ENCODE measurements at places on chromosomes 2 and 18.

GRCh38 chr18:79318142-79318673 is 77.5 kb upstream of the NFATC1 start:
- DNase-seq: no peak

GRCh38 chr2:187875261-187876141 is 321.3 kb upstream of the TFPI start:
- DNase-seq: no peak

DNA sequence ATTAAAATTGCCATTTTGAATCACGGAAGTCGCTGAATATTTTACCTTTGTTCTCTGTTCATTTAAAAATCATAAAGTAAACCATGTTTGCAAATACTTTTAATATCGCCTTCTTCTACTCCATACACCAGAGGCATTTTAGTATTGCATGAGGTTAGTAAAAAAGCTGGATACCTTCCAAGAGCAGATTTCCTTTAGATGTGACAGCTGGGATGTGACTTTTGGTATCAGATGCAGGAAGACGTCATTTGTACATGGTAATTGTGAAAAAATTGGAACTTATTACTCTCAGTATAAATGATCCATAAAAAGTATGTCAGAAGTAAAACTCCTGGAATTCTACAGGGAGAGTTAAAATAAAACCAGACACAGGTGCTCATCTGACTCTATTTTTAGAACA is 89.5 kb downstream of the SLC4A10 start:
- DNase-seq: no peak

- peak; percentile 69 for DNase-seq
Measured at GRCh38 chr18:67428805-67429204, 87.7 kb downstream of the DSEL start.

GRCh38 chr2:210197720-210198119 is 26.5 kb upstream of the KANSL1L start:
- no peak for DNase-seq

DNA sequence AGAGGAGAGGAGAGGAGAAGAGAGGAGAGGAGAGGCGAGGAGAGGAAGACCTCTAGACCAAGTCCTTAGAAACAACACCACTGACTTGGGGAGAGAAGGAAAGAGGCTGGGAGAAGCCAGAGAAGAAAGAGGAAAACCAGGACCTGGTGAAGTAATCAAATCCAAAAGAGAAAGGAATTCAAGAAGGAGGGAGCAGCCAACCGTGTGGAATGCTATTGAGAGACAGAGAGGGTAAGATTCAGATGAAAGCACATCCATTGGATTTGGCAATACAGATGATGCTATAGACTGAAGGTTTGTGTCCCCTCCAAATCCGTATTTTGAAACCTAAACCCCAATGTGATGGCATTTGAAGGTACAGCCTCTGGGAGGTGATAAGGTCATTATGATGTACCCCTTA is 50.7 kb downstream of the GALNT14 start:
- DNase-seq: no peak

- DNase-seq: no peak
Measured at GRCh38 chr2:207135340-207135739, 30.4 kb downstream of the KLF7 start.

DNA sequence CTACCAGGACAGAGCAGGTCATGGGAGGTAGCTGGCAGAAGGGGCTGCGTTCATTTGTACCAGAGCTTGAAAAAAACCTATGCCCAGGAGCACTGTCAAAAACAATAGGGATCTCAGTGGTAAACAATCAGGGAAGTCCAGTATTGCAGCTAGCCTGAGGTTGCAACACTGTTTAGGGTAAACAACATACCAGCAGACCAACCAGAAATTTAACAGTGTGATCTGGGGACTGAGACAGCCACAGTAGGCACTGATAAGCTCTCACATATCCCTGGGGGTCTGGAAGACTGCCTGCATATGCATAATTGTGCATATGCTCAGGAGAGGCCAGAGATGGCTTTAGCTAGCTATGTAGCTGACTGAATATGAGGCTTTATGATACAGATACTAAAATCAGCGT is 12.0 kb upstream of the ZCCHC2 start:
- DNase-seq: no peak

- DNase-seq: no peak
Measured at GRCh38 chr2:89842180-89842908, 1150.9 kb downstream of the RPIA start.

DNA sequence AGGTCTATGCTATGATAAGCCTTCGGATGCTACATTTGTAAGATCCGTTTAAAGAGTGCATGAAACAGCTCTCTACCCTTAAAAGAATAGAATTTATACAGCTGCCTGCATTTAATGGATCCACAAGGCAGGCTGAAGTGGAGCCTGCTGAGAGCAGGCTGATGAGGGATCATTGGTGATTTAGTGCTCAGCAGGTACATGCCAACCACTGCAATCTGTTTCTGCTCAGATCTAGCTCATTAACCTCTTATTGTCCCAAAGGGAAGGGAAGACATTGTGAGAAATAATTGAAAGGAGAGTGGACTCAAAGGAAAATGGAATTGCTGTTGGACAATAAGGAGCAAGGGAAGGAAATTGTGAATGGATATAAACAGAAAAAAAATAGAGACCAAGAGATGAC is 822.6 kb downstream of the TRIB2 start:
- no peak for DNase-seq

- no peak for DNase-seq
Measured at GRCh38 chr2:25790074-25790790, 88.1 kb downstream of the ASXL2 start.

GRCh38 chr2:205217004-205217403 is 465.3 kb upstream of the NRP2 start:
- DNase-seq: no peak

GRCh38 chr18:59228351-59228750 is 8.4 kb downstream of the GRP start:
- DNase-seq: peak; percentile 35

DNA sequence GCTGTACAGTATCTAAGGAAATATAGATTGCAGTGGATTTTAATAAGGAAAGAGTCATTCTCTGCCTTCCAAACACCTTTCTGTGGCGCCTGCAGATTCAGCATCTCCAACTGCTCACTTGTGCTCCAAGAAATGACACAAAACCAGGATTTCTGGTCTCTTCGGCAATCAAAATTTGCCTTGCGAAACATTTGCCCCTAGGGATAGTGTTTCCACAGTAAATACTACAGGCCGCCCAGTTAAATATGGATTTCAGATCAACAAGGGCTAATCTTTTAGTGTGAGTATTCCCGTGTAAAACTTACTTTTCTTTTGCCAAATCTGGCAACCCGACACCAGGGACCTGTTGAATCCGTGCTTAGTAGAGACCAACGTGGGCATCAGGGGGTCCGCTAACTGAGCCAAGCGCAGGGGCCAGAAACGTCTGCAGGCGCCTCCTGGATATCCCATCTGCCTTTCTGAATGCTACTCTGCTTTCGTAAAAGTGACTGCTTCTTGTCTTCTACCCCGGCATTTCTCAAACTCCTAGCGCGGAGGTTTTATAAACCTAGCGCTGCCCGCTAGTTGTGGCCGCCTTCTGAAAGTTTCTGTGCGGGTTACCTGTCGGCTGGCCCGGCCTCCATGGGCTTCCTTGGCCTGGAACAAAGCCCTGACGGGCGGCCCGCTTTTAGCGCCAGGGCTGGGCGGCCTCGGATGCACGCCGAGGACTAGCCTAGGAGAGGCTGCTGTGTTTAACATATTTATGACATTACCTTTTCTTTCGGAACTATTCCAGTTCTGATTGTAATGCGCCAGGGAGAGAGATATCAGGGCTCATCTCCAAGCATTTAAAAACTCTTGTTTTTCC is 2.5 kb downstream of the CYP1B1 start:
- no peak for DNase-seq

DNA sequence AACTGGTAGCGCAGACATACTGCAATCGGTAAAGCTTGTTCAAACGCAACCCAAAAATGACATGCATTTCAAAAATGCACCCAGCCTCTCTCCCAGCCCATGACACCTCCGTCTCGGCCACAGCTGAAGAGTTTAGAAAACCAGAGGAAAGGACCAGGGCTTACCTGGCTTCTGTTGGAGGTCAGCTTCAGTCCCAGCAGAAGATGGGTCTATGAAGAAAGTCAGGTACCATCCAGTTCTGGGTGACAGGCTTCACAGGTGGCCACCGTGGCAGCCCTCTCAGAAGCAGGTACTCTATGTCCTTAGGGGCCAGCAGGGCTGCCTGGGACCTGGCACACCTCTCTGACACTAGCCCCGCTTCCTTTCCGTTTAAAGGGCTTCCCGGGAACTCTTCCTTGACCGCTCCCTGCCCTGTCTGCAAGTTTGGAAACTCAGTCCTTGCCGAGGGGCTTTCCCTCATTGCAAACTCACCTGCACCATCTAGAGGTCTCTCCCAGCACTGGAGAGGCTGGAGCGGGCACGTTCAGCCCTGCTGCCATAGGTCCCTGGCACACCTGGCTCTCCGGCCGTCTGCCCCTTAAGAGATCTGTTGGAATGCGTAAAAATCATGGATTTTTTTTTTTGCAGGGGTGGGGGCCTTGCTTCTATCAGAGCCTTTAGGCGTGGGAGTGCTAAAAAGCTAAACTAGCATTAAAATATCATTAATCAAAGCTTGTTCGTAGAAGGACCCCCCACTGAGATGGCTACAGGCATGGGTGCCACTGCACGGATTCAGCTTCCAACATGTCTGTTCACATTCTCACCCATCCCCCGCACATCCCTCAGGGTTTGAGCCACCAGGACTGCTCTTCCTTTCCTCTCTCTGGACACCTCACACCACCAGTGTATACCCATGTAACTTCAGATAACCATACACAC is at the start of gene EDAR:
TSS of gene EDAR (minus strand) at position 425 of the 918 bp plus-strand sequence. CDS start 58,206 bp downstream, outside the sequence.
- no peak for DNase-seq

DNA sequence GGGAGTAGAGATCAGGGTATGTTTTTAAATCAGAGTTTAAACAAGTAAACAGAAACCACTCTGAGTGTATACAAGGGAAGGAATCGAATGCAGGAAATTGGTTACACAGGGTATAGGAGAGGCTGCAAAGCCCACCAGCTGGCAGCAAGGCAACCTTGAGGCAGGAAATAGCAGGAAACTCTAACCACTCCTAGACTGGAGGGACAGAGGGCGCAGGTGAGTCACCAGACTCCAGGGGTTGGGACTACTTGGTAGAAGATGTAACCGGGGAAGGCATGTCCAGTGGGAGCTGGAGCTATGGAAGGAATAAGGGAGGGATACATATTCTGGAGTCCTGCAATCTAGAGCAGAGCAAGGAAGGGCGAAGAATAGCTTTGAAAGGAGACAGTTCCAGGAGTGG is 152.3 kb downstream of the MEIS1 start:
- no peak for DNase-seq

DNA sequence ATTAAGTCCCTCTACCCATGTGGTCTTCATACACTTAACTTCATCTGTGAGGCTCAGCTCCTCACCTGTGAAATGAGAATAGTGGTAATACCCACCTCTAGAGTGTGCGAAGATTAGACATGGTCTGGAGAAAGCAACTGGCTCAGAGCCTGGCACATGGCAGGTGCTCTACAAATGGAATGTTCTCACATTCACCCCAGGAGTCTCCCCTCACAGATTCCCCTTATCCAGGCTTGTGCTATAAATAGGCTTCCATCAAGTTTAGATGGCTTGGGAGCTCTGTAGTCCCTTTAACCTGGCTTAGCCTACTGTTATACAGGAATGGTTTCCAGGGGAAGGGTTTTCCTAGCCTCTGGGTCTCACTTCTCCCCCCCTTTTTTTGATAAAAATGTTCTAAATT is 455.9 kb downstream of the RNF144A start:
- no peak for DNase-seq

GRCh38 chr2:229620289-229620688 is 94.1 kb downstream of the DNER start:
- no peak for DNase-seq

GRCh38 chr2:142467321-142467720 is 336.5 kb upstream of the LRP1B start:
- DNase-seq: no peak

DNA sequence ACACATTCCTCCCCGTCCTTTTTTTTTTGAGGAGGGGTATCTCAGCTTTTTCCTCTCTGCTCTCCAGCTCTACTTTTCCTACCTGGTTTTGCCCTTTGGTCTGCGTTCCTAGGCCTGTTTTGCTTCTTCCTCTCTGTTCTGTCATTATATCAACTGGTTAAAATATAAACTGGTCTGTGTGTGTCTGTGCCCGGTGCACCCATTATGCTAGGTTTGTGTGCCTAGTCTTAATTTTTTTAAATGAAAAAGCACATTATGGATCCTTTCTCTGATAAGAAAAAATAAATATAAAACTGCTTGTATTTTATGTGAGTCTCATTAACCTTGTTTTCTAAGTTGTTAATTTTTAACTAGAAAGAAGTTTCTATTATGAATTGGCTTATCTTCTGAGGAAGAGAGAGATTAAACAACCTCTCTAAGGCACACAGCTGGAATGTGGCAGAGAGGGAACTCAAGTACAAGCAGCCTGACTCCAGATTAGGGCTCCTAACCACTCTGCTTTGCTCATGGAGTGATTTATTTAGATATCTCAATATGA is 17.4 kb downstream of the SLC38A11 start:
- no peak for DNase-seq

GRCh38 chr18:50573679-50574078 is 13.8 kb downstream of the MAPK4 start:
- DNase-seq: no peak

DNA sequence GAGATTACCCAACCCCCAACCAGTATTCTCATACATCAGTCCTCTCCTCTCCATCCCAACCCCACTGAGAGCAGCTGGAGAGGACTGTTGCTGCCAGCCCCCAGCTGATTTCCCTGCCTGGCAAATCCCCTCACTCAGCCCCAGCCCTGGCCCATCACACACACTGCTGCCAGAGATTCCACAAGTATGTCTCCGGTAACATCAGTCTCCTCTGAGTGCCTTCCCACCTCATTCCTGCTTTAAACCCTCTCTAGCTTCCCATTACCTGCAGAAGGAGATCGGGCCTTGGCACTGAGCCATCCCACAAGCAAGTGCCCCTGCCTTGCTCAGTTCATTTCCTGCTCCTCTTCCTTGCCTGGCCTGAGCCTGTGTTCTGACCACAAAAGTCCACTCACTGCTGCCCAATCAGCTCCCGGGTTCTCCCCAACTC is 50.6 kb upstream of the ZFP36L2 start:
- DNase-seq: no peak

DNA sequence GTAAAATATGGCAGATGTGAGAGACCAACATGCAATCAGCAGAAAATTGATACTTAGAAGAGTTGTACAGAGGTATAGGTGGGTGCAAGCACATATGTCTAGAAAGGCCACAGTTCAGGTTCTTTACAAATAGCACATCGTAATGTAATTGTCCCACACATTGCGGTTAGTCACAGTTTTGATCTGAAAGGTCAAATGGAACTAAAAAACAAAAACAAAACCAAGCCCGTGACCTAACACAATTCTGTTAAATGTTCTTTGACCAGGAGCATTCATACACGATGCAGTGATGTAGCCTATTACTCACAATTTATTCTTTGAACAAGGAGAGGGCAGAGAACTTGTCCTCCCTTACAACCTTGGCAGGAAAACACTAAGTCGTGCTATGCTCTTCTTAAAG is 108.9 kb upstream of the MAP4K3 start:
- no peak for DNase-seq

- DNase-seq: no peak
Measured at GRCh38 chr2:189528617-189529016, 52.0 kb downstream of the SLC40A1 start.

GRCh38 chr2:193712912-193713311 is 1518.2 kb upstream of the TMEFF2 start:
- no peak for DNase-seq

- DNase-seq: no peak
Measured at GRCh38 chr2:53104263-53104662, 663.3 kb upstream of the CHAC2 start.

GRCh38 chr18:3671176-3671575 is 221.2 kb downstream of the TGIF1 start:
- DNase-seq: no peak

GRCh38 chr18:13232086-13232917 is 13.7 kb downstream of the LDLRAD4 start:
- DNase-seq: no peak

GRCh38 chr2:11005032-11005431 is 93.3 kb downstream of the KCNF1 start:
- DNase-seq: no peak
